ENCODE measurements at places on chromosomes 5 and 9.

GRCh38 chr5:133687212-133688061 lies 75.1 kb upstream of the FSTL4 start:
- no peak for DNase-seq

DNA sequence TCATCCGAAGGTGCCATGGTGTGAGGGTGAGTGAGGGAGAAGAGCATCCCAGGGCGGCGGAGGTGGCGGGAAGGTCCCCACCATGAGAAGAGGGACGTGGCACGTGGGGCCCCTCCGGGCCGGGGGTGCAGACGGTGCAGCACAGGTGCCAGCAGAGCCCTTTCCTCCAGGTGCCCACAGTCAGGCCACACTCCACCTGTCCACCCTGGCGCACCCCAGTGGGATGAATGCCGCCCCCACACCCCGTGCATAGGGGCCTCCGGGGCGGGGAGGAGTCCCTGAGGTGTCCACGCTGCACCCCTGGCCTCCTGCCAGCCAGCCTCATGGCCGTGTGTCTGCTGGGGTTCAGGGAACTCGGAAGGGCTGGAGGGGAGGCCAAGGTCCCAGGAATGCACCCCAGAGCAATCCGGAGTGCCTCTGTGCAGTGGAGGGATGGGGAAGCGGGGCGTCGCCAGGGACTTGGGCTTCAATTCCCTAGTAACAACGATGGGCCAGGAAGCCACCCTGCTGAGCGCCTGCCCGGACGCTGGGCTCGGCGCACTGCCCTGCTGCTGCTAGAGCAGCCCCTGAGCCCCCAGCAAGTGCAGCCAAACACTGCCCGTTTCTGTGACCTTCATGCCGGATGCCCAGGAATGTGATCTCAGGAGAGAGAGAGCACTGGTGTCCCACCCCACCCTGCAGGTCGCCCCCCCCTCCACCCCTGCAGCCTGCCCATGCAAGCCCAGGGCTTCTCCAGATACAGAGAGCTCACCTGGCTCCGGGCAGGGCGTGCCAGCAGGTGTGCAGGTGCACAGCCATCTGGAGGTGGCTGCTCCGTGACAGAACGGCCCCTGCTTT lies 8.8 kb upstream of the NACC2 start:
- DNase-seq, result no peak

GRCh38 chr5:98415663-98416062 lies 357.8 kb upstream of the RGMB start:
- no peak for DNase-seq

- no peak for DNase-seq
These were observed 122.9 kb downstream of the CDC42SE2 start for GRCh38 chr5:131386779-131387178.

- DNase-seq, result no peak
These were observed 290.8 kb downstream of the ATPSCKMT start for GRCh38 chr5:9958914-9959313.

DNA sequence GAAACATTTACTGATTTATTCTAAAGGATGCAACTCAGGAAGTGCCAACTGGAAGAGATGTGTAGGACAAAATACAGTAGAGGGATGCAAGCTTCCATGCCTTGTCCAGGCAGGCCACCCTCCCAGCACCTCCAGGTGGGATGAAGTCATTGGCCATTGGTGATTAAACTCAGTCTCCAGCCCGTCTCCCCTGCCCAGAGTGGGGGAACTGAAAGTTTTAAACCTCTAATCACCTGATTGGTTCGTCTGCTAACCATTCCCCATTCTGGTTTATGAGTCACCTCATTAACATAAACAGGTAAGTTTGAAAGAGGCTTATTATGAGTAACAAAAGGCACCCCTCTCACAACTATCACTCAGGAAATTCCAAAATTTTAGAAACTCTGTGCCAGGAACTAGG lies 8.1 kb downstream of the TNFAIP8 start:
- no peak for DNase-seq

GRCh38 chr9:3180696-3181048 lies 336.8 kb upstream of the PUM3 start:
- DNase-seq, result no peak

DNA sequence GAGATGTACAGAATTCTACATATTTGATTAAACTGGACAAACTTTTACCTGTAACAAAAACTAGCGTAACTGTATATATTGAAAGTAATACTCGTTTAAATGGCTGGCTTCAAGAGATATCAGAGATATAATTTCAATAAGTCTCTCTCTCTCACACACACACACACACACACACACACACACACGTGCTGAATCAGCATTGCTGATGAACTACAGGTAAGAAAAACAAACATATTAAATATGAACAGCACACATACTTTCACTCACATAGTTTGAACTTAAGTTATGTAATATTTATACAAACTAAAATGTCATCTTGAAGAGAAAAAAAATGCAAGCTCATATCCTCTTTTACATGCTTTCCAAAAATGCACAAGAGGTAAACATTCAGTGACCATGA lies 145.4 kb downstream of the BNC2 start:
- no peak for DNase-seq

DNA sequence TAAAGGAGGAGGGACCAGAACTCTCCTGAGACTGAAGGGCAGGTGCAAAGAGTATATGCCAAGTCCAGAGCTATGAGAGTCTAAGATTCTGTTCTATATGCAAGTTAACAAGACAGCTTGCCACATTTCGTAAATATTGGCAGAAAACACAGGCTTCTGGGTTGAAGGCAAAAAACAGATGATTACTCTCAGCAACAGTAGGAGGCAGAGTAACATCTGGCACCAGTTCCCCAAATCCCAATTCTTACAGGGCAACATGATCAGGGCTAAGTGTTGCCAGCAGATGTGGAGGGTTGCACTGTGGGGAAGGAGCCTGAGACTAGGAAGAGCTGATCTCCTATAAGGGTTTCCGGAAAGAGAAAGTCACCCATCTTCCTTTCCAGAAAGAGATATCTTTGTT lies 179.4 kb downstream of the PJA2 start:
- no peak for DNase-seq

DNA sequence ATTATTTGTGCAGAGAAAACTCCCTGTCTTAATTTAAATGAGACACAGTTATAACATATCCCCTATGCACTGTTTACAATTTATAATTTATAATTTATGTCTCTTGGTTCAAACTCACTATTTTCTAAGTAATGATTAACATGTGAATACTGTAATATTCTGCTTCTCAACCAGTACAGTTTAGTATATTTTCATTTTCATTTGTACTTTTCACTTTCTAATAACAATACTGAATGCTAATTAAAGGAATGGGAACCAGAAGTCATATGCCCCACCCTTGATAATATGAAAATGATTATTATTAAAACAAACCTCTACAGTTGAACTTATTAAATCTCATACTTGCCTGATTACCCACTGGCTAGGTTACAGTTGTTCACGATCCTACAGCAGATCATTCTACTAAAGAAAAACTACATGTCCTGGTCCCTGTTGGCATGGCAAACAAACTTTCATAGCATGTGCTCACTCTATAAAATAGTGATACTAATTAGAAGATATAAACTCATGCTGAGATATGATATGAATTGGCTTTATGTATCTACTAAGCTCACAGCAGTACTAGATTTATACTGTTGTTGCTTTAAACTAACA lies 66.4 kb downstream of the POU5F2 start:
- no peak for DNase-seq

DNA sequence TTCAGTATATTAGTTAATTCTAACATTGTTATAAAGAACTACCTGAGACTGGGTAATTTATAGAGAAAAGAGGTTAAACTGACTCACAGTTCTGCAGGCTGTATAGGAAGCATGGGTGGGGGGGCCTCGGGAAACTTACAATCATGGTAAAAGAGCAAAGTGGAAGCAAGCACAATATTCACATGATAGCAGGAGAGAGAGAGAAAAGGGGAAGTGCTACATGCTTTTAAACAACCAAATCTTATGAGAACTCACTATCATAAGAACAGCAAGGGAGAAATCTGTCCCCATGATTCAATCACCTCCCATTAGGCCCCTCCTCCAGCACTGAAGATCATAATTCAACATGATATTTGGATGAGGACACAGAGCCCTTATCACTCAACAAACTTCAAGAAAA lies 324.9 kb downstream of the ZNF608 start:
- DNase-seq, result no peak

- no peak for DNase-seq
These were observed 90.7 kb downstream of the AP3B1 start for GRCh38 chr5:78203815-78204214.

DNA sequence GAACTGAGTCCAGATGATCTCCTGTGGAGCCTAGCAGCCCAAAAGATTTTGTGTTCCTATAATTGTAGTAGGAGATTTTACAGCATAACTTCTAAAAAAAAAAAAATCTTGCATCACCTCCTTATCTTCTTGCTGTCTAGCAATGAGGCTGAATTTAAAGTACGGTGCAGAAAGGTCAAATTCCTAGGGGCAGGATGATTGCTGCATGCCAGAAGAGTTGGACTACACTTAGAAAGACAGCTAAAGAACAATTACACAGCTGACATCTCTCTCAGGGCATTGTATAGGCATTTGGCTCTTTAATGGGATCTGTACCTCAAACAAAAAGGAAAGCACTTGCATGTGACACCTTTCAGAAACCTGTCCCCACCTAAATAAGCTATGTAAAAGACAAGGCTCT lies 443.2 kb downstream of the HCN1 start:
- no peak for DNase-seq

GRCh38 chr9:112819635-112820496 lies 69.3 kb downstream of the SNX30 start:
- DNase-seq, result no peak

- DNase-seq, result no peak
These were observed 14.8 kb upstream of the SLC30A5 start for GRCh38 chr5:69078921-69079540.
